ENCODE measurements at places on chromosomes 6 and 20.

GRCh38 chr6:148769304-148769968 is 22.6 kb downstream of the UST start:
- no peak for DNase-seq

- DNase-seq, result peak; percentile 64
Measured at GRCh38 chr6:19837511-19838441, 606 bp downstream of the ID4 start.

DNA sequence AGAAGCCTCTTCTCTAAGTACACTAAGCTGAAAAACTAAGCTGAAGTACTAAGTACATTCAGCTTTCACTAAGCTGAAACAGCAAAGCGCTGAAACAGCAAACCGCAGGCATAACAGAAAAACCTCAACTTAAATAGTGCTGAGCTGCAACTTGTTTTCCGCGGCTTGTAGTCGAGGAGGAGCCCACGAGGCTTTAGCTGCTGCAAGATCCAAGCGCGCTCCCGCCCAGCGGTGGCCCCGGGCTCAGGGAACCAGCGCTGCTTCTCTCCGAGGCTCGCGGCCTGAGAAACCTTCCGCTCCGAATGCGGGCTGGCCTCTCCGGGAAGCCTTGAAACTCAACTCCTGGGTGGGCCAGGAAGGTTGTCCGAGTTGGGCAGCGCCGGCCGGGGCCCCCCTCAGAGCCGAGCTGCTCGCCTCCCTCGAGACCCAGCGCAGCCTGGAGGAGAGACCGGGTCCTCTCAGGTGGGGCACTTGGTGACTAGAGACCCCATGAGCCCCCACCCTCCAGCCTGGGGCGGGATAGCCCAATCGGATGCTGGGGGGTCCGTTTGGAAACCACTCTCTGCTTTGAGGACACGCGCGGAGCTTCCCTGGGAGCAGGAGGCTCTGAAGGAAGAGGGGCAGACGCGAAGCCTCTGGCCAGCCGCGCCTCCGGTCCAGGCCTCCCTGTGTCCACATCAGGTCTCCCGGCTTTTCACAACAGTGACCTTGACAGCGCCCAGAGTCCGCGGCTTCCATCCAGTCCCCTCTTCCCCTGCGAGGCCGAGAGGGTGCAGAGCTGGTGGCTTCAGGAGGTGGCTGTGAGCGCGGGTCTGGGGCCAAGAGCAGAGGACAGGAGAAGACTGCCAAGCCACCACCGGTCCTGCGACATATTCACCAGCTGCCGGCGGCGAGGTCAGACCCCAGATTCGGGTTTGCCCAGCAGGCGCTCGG is 38.1 kb upstream of the HLA-E start:
- DNase-seq, result peak; percentile 71

DNA sequence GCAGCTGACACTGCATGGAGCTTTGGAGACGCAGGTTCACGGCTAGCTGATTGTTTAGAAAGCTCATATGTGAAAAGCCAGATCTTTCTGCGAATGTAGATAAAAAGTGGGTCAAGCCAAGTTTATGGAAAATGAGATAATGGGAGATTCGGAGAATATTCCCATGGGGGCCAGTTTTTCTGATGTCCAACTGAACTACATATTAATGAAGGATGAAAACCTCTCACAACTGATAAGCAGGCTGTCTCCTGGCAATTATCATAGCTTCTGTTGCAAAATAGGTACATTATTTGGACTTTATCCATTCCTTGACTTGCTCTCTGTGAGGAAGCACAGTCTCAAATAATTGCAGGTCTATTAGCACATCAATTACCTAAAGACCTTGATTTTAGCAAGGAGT is 21.1 kb downstream of the HDGFL1 start:
- DNase-seq, result no peak

DNA sequence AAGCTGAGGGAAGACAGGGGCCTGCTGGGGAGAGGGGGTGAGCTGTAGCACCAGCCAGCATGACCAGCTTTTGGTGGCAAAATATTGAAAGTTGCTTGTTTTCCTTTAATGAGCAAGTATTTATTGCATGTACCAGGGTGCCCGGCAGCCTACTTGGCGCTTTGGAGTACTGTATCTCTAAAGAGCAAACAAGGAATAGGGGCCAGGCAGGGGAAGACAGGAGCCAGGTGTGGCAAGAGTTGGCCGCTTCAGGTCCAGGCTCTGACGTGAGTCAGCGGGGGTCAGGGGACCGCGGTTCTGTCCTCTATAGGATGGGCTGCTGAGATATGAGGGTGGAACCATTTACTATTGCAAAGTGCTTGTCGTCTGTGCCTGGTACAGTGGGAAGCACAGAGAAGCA is 63.1 kb downstream of the PSMG4 start:
- DNase-seq, result no peak

DNA sequence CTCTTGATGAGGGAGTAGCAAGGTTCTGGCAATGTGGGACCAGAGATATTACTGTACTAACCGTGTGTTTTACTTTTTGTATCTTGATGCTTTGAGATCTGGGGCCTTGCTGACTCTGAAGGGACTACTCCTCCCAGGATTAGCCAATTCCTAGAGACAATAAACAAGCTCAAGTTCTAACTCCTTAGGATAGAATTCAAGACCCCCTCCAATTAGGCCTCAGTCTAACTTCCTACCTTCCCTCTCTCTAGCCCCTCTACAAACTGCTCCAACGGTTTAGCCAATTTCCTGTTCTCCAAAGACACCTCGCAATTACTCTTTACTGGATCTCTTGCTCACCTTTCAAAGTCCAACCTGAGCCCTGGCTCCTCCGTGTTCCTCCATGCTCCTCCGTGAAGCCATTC is 158.7 kb upstream of the JARID2 start:
- DNase-seq, result no peak

DNA sequence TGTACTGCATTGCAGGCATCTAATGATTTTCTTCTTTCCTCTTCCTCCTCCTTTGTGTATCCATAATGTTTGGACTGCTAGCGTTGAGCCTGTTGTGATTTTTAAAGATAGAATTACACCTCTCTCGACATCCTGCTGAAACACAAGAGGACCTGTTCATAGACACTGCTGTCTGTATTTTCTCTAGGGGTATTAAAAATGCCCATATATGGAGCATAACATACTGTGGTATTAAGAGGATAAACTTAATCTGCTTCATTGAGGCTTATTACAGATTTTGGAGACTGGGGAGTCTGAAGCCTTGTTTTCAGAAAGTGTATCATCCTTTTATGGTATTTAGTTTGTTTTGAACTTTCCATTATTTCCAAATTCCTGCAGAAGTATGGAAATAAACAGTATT is 414.3 kb downstream of the CDKAL1 start:
- no peak for DNase-seq

DNA sequence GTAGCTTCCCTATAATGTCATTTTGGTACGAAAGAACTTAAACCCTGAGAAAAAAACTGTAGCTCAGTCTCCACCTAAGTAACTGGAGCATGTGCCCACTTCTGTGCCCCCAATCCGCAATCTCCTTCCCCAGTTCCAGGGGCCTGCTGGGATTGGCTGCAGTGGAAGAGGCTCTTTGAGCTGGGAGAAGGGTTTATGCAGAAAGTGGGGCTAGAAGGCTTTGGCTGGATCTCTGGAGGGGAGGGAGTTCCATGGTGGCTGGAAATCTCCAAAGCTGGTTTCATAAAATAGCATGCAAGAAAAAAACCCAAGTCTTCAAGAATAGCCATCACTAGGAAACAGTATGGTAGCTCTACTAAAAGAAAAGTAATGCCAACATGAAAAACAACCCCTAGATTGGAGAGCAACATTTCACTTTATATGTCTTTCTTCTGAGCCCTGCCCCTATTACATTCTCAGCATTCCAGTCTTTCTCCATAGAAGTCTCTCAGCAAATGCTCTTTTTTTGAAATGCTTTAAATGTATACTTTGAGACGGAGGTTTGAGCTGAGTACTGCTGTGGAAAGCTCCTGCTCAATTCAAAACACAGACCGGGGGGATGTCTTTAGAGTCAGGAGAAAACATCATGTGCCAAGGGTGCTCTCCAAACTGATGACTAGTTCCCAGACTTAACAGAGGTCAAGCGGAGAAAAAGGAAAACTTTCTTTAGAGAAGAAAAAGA is 36.0 kb upstream of the FOXO3 start:
- DNase-seq, result no peak

GRCh38 chr6:159946912-159947311 is 22.0 kb upstream of the IGF2R start:
- no peak for DNase-seq

- no peak for DNase-seq
Measured at GRCh38 chr6:118709859-118710350, 58.5 kb upstream of the CEP85L start.

GRCh38 chr6:105748737-105749161 is 337.4 kb upstream of the PRDM1 start:
- DNase-seq, result peak; percentile 44

All from lower lobe of right lung (tissue), 2 donors.